HS-27A (cell line): ENCODE measurements at places on chromosomes 4 and X.

- DNase-seq, result no peak
These were observed 36.4 kb upstream of the PLAC1 start for GRCh38 chrX:134694333-134695322.

- DNase-seq, result peak; percentile 82
These were observed 516.8 kb upstream of the ADGRL3 start for GRCh38 chr4:60683357-60683756.

DNA sequence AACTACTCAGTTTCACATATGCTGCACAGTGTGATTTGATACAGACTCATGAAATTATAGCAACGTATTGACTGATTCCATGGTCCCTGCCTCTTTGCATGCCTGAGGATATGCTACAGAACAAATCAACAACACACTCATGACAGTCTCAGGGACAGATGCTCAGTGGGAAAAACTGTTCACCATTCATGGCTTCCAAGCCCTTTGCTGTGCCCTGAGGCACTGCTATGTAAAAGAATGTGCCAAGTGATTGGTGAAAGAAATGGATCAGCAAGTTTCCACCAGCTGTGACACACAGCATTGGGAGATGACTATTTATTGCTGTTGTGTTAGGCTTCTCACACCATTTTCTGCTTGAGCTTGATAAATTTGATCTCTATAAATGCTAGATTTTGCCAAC is 825.6 kb upstream of the INTU start:
- DNase-seq, result no peak

- no peak for DNase-seq
These were observed 13.9 kb downstream of the PHF8 start for GRCh38 chrX:54030329-54030728.

- no peak for DNase-seq
These were observed 46.1 kb downstream of the DDX60 start for GRCh38 chr4:168272488-168272887.

GRCh38 chr4:11710453-11711093 is 281.9 kb upstream of the HS3ST1 start:
- DNase-seq, result no peak

- DNase-seq, result no peak
These were observed 167.4 kb upstream of the NAP1L5 start for GRCh38 chr4:88865046-88865445.

DNA sequence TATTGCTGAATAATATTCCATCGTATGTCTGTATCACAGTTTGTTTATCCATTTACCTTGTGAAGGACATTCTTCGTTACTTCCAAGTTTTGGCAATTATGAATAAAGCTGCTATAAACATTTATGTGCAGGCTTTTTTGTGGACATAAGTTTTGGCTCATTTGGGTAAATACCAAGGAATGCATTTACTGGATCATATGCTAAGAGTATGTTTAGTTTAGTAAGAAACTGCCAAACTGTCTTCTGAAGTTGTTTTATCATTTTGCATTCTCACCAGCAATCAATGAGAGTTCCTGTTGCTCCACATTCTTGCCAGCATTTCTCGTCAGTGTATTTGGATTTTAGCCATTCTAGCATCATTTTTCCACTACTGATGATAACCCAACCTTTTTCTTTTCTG is 232.7 kb upstream of the NR3C2 start:
- no peak for DNase-seq

DNA sequence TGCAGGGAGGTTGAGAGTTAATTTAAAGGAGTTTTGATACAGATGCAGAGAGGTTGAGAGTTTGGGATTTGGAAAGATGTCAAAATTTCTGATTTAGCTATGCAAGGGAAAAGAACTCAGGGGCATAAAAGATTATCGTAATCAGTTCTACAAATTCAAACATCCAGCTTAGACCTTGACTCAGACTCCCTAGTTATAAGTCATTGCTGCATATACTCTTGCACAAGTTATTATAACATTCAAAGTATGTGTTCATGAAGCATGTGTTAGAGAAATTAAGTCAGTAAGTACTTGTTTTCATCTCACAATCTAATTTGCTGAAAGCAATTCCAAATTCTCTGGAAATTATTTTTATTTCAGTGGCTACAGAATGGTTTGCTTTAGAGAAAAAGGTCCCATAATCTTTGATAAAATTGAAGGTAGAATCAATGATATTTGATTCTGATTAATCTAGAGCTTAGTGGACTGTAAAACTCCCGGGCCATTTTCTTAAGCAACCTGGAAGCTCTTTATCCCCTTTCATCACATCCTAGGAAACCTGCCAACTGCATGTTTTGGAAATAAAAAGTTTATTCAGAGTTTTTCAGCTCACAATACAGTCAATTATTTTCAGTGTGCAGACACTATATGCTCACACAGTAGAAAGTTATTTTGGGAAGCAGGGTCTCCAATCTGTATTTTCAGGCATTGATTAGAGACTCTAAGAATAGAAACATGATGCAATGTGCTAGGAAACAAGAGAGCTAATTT is 132.9 kb upstream of the SPANXC start:
- no peak for DNase-seq

- DNase-seq, result no peak
These were observed 1112.5 kb downstream of the TECRL start for GRCh38 chr4:63296773-63297172.

DNA sequence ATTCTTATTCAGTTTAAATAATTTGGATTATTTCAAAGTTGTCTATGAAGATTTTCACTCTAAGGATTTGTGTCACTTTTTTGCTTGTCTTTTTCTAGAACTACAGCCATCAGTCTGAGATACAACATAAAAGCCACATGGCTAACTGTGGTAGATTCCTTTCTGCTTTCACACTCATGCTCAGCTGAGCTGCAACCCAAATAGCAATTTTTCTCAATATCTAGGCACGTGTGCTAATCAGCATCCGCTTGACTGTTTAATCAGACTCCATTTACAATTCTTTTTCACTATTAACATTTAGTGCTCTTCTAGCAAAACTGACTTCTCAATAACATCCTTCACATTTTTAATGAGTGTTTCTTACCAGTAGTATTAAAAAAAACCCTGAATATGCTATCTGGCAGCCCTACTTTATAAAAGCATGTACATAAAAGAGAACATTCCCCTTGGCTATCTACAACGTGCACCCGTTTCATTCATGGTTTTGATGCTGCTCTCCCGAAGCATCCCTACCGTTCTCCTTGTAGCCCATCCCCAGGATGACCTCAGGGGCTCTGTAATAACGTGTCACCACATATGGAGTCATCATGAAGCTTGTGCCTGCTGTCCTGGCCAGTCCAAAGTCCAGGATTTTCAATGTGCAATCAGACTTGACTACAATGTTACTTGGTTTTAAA is 259.2 kb downstream of the MAPK10 start:
- no peak for DNase-seq
